NCI-H2081 (cell line): ENCODE measurements at places on chromosomes 4 and X.

GRCh38 chr4:74823194-74823593, 28.9 kb upstream of the BTC start:
- no peak for DNase-seq

- no peak for DNase-seq
Measured at GRCh38 chr4:78684325-78685079, 91.6 kb upstream of the BMP2K start.

DNA sequence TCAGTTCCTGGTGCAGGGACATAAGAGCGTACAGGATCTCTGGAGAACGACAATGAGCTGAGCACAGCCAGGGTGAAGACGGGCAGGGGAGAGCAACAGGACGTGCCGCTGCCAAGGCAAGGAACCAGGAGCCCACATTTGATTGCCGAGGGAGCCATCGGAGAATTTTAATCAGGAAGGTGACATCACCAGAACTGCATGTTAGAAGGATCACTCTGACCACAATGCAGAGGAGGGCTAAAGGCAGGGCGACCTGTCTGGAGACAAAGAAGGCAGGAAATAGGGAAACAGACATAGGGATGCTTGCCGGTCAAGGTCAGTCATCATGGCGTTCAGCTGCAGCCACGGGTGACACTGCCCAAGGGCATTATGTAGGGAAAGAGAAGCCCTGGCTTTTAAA, 81.4 kb downstream of the RBM47 start:
- no peak for DNase-seq

GRCh38 chr4:175091649-175092048, 173.5 kb downstream of the ADAM29 start:
- DNase-seq: no peak

- no peak for DNase-seq
Measured at GRCh38 chr4:145301386-145302080, 121.1 kb upstream of the OTUD4 start.

DNA sequence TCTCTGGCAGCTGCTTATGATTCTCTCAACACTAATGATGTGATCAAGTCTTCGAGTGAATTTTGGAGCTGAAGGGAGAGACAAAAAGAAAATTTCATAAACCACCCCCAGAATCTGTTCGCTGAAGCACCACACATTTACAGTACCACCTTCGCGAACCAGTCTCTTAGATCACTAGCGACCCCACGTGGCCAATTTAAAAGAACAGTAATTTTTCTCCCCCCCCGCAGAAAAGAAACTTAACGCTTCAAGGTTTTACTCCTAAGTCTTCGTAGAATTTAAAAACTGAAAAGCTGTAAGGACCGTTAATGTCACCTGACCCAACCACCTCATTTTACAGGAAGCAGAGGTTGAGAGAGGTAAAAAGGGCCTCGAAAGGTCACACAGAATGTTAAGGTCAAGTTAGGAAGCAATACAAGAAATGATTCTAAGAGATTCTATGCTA, 187.5 kb downstream of the QDPR start:
- DNase-seq: peak; percentile 47

- DNase-seq: no peak
Measured at GRCh38 chr4:77384094-77384493, 221.5 kb upstream of the CXCL13 start.

DNA sequence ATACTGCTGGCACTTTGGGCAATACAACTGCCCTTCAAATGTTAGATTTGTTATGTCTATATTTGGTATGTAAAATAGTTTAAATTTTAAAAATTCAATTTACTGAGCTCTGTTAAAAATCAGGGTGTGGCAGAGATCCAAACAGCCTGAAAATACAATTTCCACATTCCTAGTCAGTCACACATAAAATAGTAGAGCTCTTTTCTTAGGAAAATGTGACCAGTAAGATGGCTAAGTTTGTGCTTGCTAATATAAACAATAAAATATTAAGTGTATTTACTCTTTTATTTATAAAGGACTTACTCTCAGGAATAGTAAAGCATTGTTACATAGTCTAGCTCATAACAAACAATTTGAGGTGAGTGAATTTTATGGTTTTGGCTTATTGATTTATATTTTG, 200.2 kb downstream of the DKK2 start:
- no peak for DNase-seq

- no peak for DNase-seq
Measured at GRCh38 chr4:120819805-120820437, 102.6 kb downstream of the PRDM5 start.

DNA sequence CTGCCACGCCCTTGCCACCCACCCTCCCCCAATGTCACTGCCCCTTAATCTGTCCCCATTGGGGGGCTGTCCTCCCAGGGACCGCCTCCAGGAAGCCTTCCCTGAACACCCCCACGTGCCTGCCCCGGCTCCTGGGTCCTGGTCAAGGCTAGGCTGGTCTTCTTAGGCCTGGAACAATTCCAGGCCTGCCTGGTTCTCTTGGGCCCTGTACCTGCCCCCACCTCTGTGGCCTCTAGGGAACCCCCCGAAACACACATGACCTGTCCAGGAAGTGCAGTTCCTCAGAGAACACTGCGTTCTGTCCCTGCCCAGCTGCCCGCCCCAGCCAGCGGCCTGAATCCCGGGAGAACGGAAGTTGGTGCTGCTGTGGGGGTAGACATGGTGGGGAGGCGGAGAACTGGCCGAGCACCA, 5.1 kb downstream of the MXD4 start:
- DNase-seq: no peak

GRCh38 chrX:42098900-42099299, 175.5 kb upstream of the CASK start:
- DNase-seq: no peak

- DNase-seq: no peak
Measured at GRCh38 chr4:174010547-174010946, 272.9 kb downstream of the FBXO8 start.

GRCh38 chr4:96355414-96355813, 515.5 kb downstream of the PDHA2 start:
- no peak for DNase-seq

DNA sequence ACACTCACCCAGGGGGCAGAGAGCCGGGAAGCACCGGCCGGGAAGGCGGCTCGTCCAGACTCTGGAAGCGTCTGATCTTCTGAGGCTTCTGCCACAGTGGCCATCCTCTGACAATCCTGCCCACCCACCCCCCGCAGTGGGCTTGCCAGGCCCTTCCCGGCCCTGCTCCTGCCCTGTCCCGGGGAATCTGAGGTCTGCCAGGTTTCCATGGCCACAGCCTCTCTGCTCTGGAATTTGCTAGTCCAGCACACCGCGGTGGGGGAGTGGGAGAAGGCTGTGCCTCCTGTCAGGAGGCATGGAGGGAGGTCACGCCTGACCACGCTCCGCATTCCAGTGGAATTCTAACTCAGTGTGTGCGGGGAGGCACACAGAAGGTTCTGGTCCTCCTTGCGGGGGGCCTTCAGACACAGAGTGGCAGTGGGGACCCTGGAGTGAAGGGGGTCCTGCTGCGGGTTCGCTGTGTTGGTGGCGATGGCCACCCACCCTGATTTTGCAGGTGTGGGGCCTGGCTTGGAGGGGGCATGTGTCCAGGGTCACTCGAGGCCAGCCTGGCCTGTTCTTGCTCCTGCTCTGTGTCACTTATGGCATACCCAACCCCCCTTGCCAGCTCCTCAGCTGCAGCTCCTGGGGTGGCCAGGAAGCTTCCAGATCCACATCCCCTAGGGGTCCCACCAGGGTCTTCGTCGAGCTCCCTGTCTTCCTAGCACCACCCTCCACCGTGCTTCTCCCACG, 55.6 kb upstream of the ADRA2C start:
- no peak for DNase-seq

- DNase-seq: no peak
Measured at GRCh38 chrX:44422631-44423030, 79.2 kb upstream of the EFHC2 start.

- DNase-seq: no peak
Measured at GRCh38 chrX:10072786-10073568, 83.8 kb upstream of the CLCN4 start.

GRCh38 chrX:17390419-17390850, 15.4 kb downstream of the NHS start:
- no peak for DNase-seq

DNA sequence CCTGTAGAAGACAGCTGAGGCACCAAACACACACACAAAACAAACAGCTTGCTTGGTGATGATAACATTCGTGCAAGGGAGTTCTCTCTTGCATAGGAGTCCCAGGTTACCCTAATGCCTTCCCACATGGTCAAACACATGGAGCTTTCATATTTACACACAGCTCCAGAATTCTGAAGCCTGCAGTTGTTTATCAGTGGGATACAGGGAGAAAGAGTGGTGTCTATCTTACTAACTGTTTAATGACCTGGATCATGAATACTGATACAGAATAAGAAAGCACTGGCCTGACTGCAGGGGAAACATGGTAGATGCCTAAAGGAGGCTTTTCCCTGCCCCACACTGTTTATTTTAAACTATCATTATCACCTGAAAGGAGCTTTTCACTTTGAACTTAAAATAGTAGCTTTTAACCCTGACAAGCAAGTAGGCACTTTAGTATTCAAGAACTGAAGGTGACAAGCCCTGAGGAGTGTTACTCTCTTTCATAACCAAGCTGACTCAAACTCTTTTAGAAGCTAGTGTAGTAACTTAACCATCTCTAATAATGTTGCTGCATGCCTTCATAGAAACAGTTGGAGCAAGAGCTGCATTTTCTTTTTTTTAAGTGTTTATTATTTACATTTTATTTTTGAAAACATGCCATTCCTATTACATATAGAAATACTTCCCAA, 15.6 kb downstream of the TET2 start:
- no peak for DNase-seq

GRCh38 chr4:168212656-168213055, 105.9 kb downstream of the DDX60 start:
- DNase-seq: no peak

GRCh38 chrX:141405486-141405852, 163.2 kb upstream of the SPANXC start:
- no peak for DNase-seq

DNA sequence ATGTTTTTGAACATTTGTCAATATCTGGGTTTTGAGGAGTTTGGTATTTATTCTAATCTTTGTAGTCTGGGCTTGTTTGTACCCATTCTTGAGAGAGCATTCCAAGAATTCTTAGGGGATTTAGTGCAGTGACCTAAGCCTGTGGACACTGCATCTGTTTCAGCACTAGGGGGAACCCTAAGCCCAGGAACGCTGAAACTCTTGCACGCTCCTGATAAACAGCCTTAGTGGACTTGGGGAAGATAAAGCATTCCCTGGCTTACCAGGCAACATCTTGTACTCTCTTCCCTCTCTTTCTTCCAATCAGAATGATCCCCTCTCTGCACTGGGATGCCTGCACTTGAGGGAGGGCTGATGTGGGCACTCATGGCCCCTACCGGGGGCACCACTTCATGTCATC, 654.9 kb upstream of the HTR2C start:
- peak; percentile 52 for DNase-seq

DNA sequence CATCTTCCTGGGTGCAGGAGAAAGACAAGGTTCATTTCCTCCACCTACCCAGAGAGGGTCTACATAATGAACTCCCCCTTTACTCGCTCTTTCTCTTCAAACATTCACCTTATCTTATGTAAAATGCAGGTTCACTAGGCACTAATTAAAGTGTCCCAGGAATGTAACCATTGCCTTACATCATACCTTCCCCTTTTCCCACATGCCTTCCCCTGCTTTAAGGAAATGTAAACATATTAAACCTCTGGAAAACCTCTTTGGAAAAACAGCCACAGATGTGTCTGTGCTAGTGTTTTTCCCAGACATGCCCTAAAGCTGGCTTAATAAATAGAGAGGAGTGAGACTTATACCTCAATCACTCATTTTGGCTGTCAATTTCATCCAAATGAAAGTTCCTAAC, 15.8 kb downstream of the TBC1D9 start:
- DNase-seq: no peak

DNA sequence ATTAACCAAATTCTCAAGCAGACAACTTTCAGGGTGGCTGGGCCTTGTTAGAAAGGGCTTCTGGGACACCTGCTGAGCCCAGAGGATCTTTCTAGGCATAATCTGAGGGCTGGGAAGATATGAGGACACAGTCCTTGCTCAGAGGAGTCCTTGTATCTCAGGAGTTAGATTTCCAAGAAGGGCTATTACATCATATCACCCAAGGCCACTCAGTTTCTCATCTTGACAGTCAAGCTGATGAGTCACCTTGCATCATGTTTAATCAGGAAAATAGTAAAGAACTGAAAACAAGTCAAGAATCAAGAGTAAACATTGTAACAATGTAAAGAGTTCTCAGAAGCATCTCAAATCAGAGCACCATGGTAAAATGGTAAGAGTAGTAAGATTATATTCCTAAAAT, 4.0 kb downstream of the PCYT1B start:
- DNase-seq: no peak

DNA sequence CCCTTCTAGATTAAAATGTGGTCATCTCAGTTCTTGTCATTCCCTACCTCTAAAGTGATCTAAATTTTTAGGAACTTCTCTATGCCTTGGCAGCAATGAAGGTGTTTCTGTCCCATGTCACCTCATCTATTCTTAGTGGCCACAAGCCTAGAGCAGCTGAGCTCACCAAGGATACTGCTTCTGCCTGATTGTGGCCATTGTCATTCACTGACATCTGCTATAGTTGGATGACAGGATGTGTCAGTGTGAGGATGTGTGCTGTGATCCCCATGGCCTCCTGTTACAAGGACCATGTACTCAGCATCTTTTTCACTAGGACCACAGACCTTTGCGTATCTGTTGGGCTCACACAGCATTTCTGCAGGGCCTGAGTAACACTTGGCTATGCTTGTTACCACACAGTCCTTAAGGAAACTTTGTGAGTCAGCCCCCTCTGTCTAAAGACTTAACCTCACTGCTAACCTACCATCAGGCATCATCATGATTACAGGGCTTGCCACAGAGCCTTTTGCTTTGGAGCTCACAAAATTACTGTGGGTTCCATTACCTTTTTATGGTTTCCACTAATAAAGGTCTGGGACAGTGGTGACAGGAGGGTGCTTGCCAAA, 421.0 kb downstream of the ADAM29 start:
- no peak for DNase-seq

- DNase-seq: no peak
Measured at GRCh38 chrX:50638123-50638522, 167.5 kb upstream of the DGKK start.

- peak; percentile 18 for DNase-seq
Measured at GRCh38 chrX:68433155-68433980, at the start of gene OPHN1. OPHN1 (minus strand) TSS chrX:68433495; CDS start chrX:68433020, 475 bp downstream.

DNA sequence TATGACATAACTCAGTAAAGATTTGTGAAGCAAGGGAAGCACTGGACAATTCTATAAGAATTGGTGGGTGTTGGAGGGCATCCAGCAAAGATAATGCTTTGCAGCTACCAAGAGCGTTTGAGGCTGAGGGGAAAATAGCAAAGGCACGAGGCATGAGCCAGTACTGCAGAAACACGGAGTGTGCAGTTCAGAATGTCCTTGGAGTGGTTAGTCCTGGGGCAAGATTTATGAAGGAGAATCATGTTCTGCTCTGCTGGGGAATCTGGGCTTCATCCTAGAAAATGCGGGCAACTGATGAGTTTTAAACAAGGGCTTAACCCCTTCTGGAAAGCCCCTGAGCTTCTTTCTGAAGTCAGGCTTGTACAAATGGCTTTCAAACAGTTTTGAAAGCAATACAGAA, 452.5 kb downstream of the IL15 start:
- DNase-seq: no peak
